ENCODE measurements at places on chromosomes 3 and 15. TPM values are rescaled to one million over a fixed set of nuclear protein-coding genes. Genes with fewer than 3 reads are reported as not detected.

Gene PLSCR5
- total RNA-seq = not detected

Gene MUC20
- 4.5 TPM for total RNA-seq

Gene ANKRD63
- not detected for total RNA-seq

- DNase-seq = no peak
Measured at GRCh38 chr3:65749066-65749465, 289.7 kb downstream of the MAGI1 start.

- peak; percentile 91 for DNase-seq
Measured at GRCh38 chr3:129602730-129603560, 3.5 kb downstream of the PLXND1 start.

DNA sequence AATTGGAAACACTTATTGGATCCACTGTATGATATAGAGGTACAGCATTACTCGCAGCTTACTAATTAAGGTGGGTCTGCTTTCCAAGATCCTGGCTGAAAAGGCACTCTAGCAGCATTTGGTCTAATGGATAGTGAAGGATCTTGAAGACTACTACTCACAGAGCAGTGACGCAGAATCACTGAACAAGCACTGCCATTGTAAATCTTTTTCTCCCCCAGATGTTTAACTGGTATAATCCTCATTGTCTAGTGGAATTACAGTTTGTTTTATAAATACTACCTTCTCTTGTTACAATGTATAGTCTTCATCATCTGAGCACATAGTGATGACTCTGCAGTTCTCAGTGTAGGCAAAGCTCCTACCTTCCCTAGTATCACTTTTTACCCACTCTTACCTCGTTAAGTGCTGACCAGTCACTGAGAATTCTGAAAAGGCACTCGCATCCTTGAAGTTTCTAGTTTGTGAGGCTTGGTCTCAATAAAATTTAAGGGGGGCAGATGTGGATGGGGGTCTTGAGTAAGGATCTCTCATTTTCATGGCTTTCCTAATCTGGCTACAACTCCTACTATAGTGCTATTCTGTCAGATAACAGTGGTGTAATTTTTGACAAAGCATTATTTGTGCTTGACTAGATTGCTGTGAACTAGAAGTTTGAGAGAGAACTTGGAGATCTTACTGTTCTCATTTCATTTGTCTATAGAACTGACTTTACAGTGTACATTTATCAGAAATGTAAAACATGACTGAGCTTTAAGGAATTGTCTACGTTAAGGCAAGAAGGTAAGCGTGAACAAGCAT, 23.2 kb downstream of the MAPK6 start:
- no peak for DNase-seq

DNA sequence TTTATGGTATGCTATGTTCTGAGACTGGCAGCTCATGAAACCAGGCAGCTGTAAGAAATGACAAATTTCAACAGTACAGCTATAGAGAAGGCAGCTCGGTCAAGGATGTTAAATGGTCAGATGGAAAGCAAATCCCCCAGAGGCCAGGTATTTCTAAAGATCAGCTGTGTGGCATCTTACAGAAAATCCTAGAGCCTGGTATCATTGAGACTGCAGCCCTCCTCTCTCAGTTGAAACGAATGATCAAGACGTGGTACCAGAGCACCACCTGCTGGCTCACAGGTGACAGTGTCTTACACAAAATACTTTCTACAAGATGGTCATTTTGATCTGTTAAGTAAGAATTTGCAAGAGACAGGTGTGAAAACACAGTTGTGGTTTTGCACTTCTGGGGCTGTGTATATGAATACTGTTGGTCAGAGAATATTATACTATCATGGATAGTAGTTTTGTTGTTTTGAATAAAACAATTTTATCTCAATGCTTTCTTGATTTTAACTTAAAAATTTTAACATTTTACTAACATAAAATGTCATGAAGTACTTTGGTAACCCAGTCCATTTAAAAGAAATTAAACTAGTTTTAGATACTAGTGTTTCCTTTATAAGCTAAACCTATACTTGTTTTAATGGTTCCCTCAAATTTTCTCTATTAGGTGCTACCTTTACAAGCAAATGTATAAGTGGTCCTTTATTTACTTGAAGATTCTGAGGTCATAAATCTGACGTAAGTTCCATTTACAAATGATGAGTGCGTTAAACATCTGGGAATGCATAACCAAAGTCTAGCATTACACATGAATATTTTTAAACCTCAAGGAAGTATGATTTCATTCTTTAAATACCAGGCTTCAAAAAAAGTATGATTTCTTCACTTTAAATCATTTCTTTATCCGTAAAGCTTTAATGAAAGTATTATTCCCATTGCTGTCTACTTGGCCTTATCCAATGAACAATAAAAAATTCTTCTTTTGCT, 121.8 kb downstream of the PDZRN3 start:
- peak; percentile 73 for DNase-seq

DNA sequence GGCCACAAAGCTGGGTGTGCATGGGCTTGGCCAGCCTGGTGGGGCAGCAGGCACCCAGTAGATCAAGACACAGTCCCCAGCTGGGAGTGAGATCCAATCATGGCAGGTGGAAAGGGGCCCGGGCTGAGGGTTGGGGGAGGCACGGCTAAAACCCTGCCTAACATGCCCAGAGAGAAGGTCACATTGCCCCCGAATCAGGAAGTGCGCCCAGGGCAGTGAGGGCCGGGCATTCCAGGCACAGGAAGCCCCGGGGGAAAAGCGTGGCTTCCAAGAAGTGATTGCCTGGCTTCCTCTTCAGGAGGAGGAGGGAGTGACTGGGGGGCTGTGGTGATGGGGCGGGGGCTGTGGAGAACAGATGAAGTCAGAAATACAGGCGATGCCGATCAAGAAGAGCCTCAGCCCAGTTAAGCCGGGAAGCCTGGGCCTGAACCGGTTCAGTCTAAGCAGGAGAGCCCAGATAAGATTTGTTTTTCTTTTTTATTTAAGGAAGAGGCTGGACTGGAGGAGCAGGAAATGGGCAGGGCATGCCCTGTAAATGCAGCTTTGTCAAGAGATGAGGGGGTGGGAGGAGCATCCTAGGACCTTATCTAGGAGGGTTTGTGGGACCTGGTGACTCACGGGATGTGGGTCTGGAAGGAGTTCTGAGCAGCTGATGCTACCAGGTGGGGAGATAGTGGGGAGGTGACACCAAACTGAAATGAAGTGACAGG, 83.9 kb downstream of the CHSY1 start:
- peak; percentile 93 for DNase-seq

GRCh38 chr15:98143116-98143515, 182.6 kb downstream of the ARRDC4 start:
- DNase-seq = no peak

DNA sequence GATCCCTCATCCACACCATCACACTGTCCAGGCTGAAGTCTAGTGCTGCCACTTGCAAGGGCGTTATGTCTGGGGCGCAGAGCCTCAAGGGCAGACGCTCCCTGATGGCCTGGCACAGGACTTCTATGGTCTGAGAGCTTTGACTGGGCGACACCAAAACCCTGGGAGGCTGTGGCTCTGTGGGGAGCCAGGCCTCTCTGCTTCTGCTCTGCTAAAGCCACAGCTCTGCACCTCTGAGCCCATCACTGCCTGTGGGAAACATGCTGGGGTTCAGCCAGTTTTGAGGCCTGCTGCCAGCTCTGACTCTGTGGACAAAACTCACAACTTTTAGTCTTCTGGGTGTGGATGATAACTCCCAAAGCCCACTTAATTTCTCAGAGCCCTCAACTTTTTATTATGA, 6.3 kb upstream of the LCTL start:
- DNase-seq = no peak

- no peak for DNase-seq
Measured at GRCh38 chr3:96803870-96804269, 10.5 kb upstream of the EPHA6 start.

All from aorta (tissue), 5 donors.